CD4-positive, alpha-beta memory T cell (primary cell): ENCODE measurements at places on chromosomes 6 and 20.

DNA sequence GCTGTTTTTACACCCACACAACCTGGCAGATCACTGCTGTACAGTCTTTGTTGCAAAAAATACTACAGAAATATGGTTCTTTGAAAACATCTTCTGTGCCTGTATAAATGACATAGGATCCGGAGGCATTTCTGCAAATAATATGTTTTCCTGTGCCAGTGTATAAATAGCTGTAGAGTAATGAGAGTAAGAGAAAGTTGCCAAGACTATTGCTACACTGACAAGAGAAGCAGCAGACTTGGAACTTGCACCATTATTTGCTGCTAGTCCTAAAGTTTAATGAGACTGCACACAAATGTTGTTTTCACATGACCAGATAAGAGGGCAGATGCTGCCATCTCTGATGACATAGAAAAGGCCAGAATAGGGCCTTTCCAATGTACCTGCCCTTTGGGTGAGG is 50.0 kb upstream of the DTNBP1 start:
- no peak for DNase-seq

DNA sequence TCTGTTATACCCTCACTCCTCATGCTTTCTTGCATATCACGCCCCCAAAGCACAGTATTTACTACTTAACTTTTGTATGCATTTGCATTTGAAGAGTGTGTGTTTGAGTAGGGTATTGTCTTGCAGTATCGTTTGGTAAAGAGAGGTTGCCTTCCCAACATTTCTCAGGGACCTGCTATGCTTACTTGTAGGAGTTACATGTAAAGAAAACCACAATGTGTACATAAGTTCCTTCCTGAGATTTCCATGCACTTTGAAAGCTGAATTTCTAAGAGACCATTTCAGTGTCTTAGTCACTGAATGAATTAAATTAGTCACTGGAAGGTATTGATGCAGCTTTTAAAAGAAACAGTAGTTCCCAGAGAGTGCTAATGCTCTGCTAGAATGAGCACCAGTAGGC is 159.3 kb upstream of the LAMA2 start:
- DNase-seq, result no peak

GRCh38 chr6:101830501-101831031 is 437.1 kb downstream of the GRIK2 start:
- DNase-seq, result no peak

DNA sequence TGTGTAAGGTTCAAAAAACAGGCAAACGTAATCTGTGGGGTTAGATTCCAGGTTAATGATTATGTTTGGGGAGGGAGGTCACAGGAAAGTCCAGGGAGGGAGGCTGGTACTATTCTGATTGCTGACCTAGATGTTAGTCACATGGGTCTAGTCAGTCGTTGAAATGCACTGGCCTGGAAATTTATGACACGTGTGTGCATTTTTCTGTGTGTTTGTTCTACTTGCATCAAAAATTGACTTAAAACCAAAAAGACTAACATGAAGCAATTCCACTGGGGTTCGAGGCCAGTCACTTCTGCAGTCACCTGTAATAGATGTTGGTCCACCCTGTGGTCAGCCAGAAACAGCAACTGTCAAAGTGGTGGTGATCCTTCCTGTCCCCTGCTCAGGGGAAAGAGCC is 104.2 kb upstream of the MLN start:
- no peak for DNase-seq

- no peak for DNase-seq
Observed at GRCh38 chr6:34867484-34867883, 20.4 kb downstream of the TAF11 start.

DNA sequence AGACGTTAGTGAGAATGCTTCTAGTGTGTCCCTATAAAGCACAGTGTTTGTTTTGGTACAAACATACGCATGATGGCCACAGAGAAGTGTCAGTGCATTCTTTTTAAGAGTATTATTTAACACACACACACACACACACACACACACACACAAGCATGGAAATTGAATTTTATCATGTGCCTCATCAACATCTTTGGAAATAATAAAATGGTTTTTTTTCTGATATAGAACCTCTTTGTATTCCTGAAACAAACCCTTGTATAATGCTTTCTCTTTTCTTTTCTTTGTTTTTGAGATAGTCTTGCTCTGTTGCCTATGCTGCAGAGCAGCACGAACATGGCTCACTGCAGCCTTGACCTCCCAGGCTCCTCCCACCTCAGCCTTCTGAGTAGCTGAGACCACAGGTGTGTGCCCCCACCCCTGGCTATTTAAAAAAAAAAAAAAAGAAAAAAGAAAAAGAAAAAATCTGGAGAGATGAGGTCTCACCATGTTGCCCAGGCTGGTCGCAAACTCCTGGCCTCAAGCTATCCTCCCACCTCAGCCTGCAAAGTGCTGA is 116.2 kb upstream of the SYNDIG1 start:
- no peak for DNase-seq

GRCh38 chr6:4017058-4017739 is 61.7 kb downstream of the FAM217A start:
- DNase-seq, result no peak

DNA sequence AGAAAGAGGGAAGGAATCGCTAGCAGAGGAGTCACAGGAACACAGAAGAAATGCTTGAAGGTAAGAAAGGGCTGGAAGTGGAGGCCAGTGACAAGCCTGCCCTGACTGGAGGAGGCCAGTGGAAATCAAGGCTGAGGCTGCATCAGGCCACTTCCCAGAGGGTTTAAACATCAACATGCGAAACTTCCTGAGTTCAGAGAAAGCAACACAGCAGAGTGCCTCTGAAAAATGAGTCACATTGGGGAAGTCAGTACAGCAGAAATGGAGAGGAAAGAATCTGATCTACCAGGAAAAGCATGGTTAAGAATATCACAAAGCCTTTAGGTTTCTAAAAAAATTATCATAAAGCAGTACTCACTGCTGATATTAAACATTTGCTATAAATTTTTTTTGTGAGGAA is 23.3 kb downstream of the NAPB start:
- no peak for DNase-seq
